ENCODE measurements at places on chromosomes 12 and 14. TPM values are rescaled to one million over a fixed set of nuclear protein-coding genes. Genes with fewer than 3 reads are reported as not detected.

Gene MAP4K5
- 9.8 TPM for total RNA-seq

- no peak for DNase-seq
Measured at GRCh38 chr12:20350495-20350894, 17.8 kb upstream of the PDE3A start.

DNA sequence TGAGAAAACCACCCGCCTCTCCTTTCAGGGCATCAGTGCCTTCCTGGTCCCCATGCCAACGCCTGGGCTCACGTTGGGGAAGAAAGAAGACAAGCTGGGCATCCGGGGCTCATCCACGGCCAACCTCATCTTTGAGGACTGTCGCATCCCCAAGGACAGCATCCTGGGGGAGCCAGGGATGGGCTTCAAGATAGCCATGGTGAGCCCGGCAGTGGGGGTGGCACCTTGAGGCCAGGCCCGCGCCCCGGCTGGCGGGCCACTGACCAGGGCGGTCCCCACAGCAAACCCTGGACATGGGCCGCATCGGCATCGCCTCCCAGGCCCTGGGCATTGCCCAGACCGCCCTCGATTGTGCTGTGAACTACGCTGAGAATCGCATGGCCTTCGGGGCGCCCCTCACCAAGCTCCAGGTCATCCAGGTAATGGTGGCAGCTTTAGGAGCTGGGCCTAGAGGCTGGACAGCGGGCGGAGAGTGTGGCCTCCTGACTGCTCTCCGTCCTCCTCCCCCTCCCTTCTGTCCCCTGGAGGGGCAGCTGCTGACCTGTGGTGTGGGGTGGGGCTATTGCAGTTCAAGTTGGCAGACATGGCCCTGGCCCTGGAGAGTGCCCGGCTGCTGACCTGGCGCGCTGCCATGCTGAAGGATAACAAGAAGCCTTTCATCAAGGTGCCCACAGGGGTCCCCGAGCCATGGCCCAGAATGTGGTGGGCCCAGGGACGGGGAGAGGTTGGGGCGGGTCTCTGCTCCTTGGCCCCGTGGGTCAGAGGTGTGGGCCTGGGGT lies 12.8 kb downstream of the ACADS start:
- DNase-seq, result peak; percentile 83

- DNase-seq, result no peak
Measured at GRCh38 chr14:93269341-93270068, 62.4 kb downstream of the UBR7 start.

DNA sequence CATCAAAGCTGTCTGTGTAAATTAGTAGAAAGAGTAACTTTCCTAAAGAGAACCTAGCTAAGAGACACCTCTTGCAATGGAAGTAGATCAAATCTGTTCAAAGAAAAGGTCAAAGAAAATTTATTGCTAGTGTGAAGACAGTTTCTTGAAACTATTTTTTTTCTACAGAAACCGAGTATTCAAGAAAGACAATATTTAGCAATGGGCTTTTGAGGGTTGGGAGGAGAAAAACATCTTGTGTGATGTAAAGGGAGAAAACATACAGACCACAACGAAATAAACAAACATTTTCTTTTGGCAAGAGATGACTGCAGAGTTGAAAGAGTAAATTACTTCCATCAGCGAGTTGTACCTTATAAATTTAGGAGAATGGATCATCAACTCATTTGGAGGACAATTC lies 24.4 kb downstream of the NKX2-1 start:
- DNase-seq, result no peak

GRCh38 chr14:90569606-90570387 lies 173.0 kb downstream of the CALM1 start:
- DNase-seq, result no peak

- no peak for DNase-seq
Measured at GRCh38 chr12:49230805-49231194, 34.1 kb upstream of the TUBA1C start.

- DNase-seq, result no peak
Measured at GRCh38 chr12:79344855-79345847, 345.6 kb downstream of the PAWR start.

DNA sequence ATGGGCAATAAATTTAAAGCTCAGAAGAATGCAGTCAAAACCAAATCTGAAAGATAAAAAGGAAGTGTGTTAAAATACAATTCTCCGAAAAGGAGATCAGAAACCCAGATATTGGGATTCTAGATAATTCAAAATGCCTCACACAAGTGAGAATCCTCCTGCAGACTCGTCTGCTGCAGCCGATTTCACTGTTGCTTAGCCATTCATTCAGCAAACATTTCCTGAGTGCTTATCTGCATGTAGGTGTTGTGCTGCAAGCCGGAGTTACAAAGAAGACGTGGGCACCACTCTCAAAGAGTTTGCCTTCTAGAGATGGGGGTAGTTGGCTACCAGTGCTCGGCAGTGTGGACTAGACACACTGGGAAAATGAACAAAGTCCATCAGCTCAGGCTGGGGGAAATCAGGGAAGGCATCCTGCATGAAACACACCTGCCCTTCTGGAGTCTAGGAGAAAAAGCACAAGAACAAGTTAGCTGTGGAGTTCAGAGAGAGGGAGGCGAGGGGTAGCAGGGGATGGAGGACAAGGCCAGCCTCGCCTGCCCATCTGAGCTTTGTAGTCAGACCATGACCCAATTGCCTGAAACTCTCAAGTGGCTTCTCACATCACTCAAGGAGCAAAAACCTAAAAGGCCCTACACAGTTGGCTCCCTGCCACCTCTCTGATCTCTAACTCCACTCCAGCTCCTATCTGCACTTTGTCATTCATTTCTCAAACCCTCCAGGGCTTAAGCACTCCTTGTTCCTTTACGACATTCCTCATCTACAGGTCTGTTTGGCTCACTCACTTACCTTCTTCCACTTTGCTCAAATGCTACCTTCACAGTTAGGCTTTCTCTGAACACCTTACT lies 310.0 kb upstream of the DDHD1 start:
- DNase-seq, result no peak

DNA sequence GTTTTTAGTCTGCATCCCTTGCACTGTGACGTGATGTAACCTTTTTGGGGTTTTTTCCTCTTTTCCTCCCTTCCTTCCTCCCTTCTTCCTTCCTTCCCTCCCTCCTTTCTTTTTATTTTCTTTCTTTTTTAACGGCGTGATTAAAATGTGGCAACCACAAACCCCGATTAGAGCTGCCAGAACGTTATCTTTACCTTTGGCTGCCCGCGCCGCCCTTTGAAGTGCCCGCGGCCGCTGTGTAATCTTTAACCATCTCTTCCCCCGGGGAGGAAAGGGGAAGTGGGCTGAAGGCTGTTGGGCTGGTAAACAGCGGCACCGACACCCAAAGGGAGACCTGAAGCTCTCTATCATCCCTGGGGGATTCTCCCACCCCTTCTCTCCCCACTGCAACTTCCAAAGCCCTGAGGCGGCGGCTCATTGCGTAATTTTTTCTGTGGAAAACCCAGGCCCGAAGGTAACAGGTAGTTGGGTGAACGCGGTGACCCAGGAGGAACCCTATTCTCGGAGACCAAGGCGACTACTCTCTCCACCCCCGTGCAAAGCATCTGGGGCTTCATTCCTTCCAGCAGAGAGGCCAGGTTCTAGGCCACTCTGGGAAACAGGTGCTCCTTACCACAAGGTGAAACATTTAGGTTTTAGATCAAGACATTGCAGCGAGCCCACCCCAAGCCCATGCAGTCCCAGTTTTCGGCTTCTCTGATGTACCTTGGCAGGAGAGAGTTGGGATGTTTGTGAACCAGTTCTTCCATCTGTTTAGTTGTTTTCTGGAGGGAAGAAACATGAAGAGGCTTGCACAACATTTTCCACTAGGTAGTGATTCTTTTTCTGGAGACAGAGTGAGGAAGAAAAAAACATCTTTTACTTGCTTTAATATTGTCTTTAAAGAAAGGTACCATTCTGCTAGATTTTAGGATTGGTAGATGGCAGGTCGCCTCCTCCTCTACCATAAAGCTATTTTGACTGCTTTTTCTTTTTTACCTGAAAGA lies 1.5 kb downstream of the LGR5 start:
- DNase-seq, result peak; percentile 65
